ENCODE measurements at places on chromosomes 4 and X.
A peak's percentile ranks its signal among the peaks of the same experiment; 100 is the strongest.

GRCh38 chr4:31549256-31549655, 829.1 kb downstream of the PCDH7 start:
- no peak overlapping the region for H3K4me3 ChIP-seq
- H3K27me3 ChIP-seq, result no peaks in the 10 kb centered on the region
- no peak overlapping the region for H3K27ac ChIP-seq
- H3K4me1 ChIP-seq, result no peaks in the 10 kb centered on the region
- H3K36me3 ChIP-seq, result no peaks in the 10 kb centered on the region
- DNase-seq, result no peak

DNA sequence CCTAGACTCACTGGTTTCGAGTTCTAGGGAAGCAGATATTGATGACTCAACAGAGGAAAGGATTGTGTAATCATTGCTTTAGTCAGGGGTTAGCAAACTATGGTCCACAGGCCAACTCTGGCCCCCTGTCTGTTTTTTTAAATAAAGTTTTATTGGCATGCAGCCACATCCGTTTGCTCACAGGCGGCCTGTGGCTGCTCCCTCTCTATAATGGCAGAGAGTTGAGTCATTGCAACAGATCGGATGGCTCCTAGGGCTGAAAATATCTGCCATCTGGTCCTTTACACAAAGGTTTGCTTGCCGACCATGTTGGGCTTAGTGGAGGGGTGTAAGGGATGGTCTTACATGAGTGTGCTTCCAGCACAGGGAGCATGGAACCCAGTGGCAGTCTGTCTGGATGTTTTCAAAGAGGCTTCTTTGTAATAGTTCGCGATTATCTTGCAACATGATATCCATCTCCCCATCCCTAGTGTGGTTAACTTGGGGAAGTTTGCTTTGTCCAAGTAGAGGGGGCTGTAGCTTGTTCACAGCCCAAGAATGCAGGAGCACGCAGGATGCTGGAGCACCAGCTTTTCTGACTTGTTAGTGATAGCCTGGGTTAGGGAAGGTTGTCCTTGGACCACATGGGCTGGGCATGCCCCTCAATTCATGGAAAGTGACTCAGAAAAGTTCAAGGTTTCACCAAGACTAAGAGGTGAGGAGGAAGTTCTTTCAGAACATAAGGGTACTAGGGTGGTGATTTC, 59.3 kb upstream of the CLDN34 start:
- no peak for DNase-seq
- no peak overlapping the region for H3K4me3 ChIP-seq
- H3K27me3 ChIP-seq, result peaks cover 2% of the 10 kb centered on the region
- no peaks in the 10 kb centered on the region for H3K36me3 ChIP-seq
- no peaks in the 10 kb centered on the region for H3K4me1 ChIP-seq

DNA sequence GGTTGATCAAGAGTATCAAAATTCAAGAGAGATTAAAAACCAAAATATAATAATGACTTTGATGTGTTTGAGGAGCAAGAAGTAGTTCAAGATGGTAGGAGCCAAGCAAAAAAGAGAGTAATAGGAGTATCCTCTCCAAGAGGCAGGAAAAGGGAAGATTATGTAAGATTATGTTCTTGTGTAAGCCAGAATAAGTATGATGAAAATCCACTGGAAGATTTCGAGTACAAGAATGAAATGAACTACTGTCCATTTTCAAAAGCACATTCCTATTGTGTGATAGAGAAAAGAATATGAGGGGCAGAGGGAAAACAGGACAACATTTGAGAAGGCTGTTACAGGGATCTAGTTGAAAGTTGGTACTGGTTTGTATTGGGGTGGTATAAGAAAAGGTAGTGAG, 659.6 kb upstream of the INTU start:
- H3K4me1 ChIP-seq, result no peaks in the 10 kb centered on the region
- no peak overlapping the region for H3K27ac ChIP-seq
- H3K4me3 ChIP-seq, result no peak overlapping the region
- no peak for DNase-seq
- no peaks in the 10 kb centered on the region for H3K36me3 ChIP-seq

- DNase-seq, result no peak
- H3K4me3 ChIP-seq, result no peak overlapping the region
- H3K27ac ChIP-seq, result no peak overlapping the region
- no peaks in the 10 kb centered on the region for H3K36me3 ChIP-seq
Measured at GRCh38 chrX:68684291-68684918, 36.9 kb downstream of the STARD8 start.

DNA sequence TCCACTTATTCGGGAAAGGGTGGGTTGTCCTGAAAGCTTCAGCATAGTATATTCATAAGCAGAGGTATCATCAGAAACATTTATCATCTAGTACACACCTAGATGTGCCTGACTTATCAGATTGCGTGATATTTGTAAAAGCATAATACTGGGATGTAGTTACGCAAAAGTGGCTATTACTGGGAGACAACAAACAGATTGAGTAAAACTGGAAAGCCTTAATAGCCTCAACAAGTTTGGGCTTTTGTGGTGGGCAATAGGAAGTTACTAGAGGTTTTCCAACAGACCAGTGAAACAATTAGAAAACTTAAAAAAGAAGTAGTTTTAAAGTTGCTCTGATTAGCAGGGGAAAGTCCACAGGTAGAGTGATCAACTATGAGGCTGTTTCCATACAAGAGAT, 39.8 kb downstream of the GPRIN3 start:
- no peak overlapping the region for H3K4me3 ChIP-seq
- no peaks in the 10 kb centered on the region for H3K36me3 ChIP-seq
- no peak overlapping the region for H3K27ac ChIP-seq

- peaks cover 10% of the 10 kb centered on the region for H3K27me3 ChIP-seq
- no peak overlapping the region for H3K4me3 ChIP-seq
- DNase-seq, result no peak
- H3K4me1 ChIP-seq, result peaks cover 5% of the 10 kb centered on the region
- H3K36me3 ChIP-seq, result no peaks in the 10 kb centered on the region
Measured at GRCh38 chr4:16290681-16291420, 64.6 kb upstream of the TAPT1 start.

- no peak overlapping the region for H3K27ac ChIP-seq
- H3K4me1 ChIP-seq, result no peaks in the 10 kb centered on the region
- H3K4me3 ChIP-seq, result no peak overlapping the region
- no peaks in the 10 kb centered on the region for H3K36me3 ChIP-seq
- H3K27me3 ChIP-seq, result no peaks in the 10 kb centered on the region
- DNase-seq, result no peak
Measured at GRCh38 chr4:62130637-62131036, 930.5 kb downstream of the ADGRL3 start.

GRCh38 chr4:137614491-137614890, 82.2 kb upstream of the PCDH18 start:
- H3K27ac ChIP-seq, result no peak overlapping the region
- no peaks in the 10 kb centered on the region for H3K36me3 ChIP-seq
- no peaks in the 10 kb centered on the region for H3K4me1 ChIP-seq
- H3K4me3 ChIP-seq, result no peak overlapping the region
- DNase-seq, result no peak
- no peaks in the 10 kb centered on the region for H3K27me3 ChIP-seq

DNA sequence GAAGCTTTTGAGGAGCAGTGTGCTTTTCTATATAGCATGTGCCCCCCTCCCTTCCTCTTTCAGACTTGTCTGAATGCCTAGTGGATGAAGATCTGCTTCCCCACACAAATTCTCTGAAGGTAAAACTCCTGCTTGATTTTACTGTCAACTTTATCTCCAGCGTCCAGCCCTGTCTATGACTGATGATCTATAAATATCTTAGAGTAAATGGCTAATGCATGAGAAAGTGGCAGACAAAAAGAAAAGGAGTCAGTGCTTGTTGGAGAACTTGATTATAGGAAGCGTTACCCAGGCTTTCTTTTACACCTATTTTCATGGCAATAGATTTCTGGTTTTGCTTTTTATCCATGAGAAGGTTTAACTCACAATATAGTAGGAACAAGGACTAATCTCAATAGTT, 168.3 kb upstream of the HS3ST1 start:
- H3K27me3 ChIP-seq, result no peaks in the 10 kb centered on the region
- no peaks in the 10 kb centered on the region for H3K4me1 ChIP-seq
- DNase-seq, result no peak
- no peak overlapping the region for H3K4me3 ChIP-seq
- no peaks in the 10 kb centered on the region for H3K36me3 ChIP-seq

DNA sequence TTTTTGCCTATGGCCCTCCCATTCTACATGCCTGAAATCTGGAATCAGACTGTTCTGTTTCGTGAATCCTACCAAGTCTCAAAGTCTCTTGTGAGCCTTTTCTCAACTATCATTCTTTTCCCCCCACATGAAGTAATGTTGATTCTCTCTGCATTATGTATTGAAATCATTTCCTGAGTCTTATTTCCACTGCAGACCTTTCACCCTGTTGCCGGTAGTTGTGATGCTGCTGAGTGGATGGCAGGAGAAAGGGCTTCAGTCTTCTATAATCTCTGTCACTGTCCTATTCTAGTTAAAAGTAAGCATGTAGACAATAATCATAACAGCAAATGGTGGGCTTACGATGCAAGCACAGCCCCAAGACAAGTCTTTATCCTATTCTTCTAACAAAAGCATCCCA, 75.0 kb downstream of the TBC1D9 start:
- no peak overlapping the region for H3K4me3 ChIP-seq
- no peak for DNase-seq
- H3K27me3 ChIP-seq, result no peaks in the 10 kb centered on the region
- H3K27ac ChIP-seq, result peak overlapping the region; percentile 32

DNA sequence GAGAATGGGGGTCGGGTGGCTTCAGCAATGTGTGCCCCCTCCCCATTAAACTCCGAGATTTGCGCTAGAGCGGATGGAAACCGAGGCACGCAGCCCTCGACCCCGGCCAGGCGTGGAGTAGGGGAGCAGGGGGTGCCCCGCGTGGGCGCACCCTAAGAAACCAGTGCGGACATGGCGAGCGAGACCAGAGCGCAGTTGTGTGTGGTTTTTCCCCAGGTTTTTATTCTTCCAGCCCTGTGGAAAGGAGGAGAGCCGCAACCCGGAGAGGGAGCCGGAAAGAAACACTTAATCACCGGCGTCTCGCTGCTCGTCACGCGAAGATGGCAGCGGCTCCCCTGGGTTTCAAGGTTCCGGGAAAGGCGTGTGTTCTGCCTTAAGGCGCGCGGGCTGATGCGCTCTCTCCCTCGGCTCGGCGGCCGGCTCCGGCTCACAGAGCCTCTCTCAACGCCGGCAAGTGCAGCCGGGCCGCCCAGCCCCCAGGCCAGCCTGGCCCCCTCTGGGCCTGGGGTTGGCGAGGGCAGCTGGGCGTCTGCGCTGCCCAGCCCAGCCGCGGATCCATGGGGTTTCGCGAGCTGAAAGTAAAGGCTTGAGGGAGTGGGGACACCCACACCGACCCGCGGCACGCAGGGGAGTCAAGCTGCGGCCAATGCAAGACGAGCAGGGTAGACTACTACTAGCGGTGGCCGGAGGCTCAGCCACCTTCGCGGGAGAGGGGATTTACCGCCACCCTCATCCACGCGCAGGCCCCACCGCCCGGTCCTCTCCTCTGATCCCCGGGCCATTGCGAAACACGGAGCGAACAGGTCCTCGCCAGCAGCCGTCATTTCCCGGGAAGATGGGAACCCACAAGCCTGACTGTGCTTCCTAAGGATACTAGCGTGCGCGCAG, 74.0 kb upstream of the BCOR start:
- peak overlapping the region; percentile 100 for H3K27ac ChIP-seq
- peaks cover 29% of the 10 kb centered on the region for H3K4me1 ChIP-seq
- H3K27me3 ChIP-seq, result no peaks in the 10 kb centered on the region
- peak overlapping the region; percentile 90 for H3K4me3 ChIP-seq
- H3K36me3 ChIP-seq, result no peaks in the 10 kb centered on the region
- DNase-seq, result no peak

DNA sequence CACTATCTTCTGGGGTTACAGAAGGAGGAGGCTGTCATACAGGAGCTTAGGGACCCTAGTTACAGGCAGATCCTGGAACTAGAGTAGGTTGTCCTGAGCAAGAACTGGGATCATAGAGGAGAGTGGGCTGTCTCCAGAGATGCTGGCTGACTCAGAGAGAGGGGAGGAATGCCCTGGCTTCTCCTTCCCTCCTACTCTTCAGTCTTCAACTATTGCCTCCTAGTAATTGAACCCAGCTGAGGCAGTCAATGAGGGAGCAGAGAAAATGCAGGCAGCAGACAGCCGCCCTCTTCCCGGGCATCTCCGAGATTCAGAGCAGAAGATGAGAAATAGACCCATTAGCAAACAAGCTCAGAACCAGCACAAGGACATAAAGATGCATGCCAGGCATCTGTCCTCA, 118.3 kb upstream of the PDE5A start:
- H3K36me3 ChIP-seq, result no peaks in the 10 kb centered on the region
- DNase-seq, result no peak
- peaks cover 5% of the 10 kb centered on the region for H3K27me3 ChIP-seq
- no peak overlapping the region for H3K27ac ChIP-seq
- H3K4me3 ChIP-seq, result no peak overlapping the region

GRCh38 chr4:171025776-171026175, 787.4 kb upstream of the GALNTL6 start:
- H3K36me3 ChIP-seq, result no peaks in the 10 kb centered on the region
- no peaks in the 10 kb centered on the region for H3K27me3 ChIP-seq
- no peak overlapping the region for H3K4me3 ChIP-seq
- no peak for DNase-seq
- H3K27ac ChIP-seq, result no peak overlapping the region
- H3K4me1 ChIP-seq, result no peaks in the 10 kb centered on the region

- H3K4me1 ChIP-seq, result peaks cover 2% of the 10 kb centered on the region
- H3K27ac ChIP-seq, result no peak overlapping the region
- no peak for DNase-seq
Measured at GRCh38 chr4:10438924-10439323, 18.3 kb downstream of the ZNF518B start.

DNA sequence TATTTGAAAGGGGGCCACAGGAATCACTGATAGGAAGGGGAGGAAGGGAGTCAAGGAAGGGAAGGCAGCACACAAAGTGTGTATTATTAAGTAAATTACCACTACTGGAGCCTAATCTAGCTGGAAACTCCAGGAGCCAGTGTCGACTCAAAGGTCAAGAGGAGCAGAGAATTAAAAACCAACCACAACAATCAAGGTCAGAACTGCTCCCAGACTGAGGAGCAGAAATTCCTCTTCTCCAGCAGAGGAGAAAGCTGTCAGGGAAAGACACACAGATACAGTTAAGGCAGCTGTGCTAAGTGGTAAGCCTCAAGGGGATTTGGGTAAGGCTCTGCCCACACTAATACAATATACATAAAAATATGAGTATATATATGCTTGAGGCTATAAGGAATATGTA, 87.5 kb upstream of the PTPN13 start:
- no peak overlapping the region for H3K4me3 ChIP-seq
- H3K27me3 ChIP-seq, result peaks cover 6% of the 10 kb centered on the region
- peaks cover under 1% of the 10 kb centered on the region for H3K4me1 ChIP-seq
- DNase-seq, result no peak
- no peak overlapping the region for H3K27ac ChIP-seq

DNA sequence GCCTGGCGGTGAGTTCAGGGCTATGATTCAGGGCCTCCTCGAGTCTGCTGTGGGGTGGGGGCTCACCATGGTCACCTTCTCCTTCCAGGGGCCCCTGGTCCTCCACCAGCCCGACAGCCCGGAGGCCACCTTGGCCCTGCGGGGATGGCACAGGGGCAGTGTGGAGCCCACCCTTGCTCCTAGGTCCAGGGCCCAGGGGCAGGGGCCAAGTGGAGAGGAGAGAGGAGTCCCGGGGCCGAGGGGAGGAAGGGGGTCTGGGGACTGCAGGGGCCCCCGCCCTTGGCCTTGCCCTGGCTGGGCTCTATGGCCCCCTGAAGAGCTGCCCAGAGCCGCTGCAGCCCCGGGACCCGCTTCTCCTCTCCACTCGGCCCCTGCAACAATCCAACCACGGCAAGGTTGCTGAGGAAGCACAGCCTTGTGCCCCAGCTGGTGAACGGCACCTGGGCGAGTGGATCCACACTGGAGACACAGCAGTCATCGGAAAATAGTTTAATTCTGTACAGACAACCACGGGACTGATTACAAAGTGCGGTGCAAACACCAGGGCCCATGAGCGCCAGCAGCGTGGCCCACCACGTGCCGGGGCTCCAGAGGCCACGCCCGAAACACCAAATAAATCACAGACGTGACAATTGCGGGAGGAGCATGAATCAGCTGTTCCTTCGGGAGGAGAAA, 23.0 kb upstream of the CPLX1 start:
- no peaks in the 10 kb centered on the region for H3K4me1 ChIP-seq
- no peak overlapping the region for H3K27ac ChIP-seq
- no peak for DNase-seq
- H3K27me3 ChIP-seq, result no peaks in the 10 kb centered on the region

All from memory B cell (primary cell).